ENCODE measurements at places on chromosomes 16 and 17.

DNA sequence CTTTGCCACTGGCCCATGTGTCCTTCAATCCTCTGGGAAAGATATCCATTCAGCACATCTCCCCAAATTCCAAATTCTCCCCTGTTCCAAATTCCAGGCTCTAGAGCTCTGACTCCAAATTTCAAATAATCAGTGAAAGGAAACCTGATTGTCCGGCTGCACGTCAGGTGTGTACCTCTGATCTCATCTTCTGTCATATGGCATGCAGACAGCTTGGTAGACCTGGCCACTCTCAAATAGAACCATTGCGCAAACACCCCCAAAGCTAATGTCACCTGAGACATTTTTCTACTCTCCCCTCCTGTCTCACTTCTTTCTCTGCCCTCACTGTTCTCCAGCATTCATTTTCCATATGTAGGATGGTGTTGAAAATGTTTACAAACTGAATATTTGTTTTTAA lies 337.0 kb upstream of the DYNLRB2 start:
- no peak for DNase-seq

DNA sequence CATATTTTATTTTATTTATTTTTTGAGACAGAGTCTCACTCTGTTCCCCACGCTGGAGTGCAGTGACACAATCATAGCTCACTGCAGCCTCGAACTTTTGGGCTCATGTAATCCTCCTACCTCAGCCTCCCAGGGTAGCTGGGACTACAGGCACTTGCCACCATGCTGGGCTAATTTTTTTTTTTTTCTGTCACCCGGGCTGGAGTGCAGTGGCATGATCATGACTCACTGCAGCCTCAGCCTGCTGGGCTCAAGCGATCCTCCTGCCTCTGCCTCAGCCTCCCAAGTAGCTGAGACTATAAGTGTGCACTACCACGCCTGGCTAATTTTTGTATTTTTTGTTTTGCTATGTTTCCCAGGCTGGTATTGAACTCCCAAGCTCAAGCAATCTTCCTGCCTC lies 17.1 kb downstream of the UNC45B start:
- DNase-seq: no peak

DNA sequence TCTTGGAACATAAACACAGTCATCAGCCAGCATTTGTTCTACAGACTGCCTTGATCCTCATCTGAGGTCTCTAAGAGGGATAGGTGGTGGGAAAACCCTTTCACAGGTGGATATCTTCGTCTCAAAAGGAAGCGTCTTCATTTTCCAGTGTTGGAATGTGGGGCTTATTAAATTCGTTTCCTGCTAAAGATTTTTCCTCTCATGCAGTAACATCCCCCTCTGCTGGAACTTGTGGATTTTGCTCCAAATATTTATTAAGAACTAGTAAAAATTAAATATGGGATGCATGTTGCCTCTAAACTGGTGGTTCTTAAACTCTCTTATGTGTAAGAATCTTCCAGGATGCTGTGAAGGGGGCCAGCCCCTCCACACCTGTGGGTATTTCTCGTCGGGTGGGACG lies 20.1 kb upstream of the MLYCD start:
- DNase-seq: no peak

- no peak for DNase-seq
These were observed 39.7 kb downstream of the TBCD start for GRCh38 chr17:82791532-82791931.

DNA sequence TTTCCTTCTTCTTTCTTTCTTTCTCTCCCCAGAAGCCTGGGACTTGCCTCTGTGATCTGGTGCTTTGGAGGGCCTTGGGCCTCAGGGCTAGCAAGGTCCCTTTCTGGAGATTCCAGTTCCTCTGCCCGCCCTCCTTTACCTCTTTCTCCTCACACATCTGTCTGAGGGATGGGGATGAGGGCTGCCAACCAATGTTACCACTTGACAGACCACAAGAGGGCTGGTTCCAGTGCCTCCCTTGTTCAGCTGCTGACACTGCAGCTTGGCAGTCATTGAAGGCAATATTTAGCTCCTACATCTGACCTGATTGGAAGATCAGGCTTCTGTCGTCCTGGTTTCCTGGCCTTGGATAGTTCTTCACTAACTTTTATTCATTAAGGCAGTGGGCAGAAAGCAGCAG lies 3.6 kb upstream of the ZNF652 start:
- DNase-seq: peak; percentile 20

- no peak for DNase-seq
These were observed 2.6 kb downstream of the APRT start for GRCh38 chr16:88809068-88809675.

GRCh38 chr17:10661437-10661836 lies 4.3 kb upstream of the MYH3 start:
- no peak for DNase-seq

GRCh38 chr17:61280338-61280737 lies 119.3 kb upstream of the TBX2 start:
- no peak for DNase-seq

GRCh38 chr16:20940871-20941635 lies 40.5 kb downstream of the LYRM1 start:
- no peak for DNase-seq

DNA sequence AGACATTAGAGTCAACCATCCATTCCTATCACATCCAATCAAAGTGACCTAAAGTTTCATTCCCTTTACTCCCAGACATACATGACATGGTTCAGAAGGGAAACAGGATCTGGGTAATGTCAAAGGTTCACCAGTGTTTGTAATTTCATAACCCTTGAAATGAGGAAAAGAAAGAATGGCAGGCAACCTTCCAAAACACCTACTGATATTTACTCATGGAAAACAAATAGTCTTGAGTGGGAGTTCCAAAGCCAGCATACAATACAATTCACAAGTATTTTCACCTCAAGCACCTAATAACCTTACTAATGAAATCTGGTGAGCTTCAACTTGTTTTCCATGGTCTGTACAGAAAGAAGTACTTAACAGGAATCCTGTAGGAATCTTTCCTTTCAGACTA lies 72.5 kb upstream of the AXIN2 start:
- no peak for DNase-seq

DNA sequence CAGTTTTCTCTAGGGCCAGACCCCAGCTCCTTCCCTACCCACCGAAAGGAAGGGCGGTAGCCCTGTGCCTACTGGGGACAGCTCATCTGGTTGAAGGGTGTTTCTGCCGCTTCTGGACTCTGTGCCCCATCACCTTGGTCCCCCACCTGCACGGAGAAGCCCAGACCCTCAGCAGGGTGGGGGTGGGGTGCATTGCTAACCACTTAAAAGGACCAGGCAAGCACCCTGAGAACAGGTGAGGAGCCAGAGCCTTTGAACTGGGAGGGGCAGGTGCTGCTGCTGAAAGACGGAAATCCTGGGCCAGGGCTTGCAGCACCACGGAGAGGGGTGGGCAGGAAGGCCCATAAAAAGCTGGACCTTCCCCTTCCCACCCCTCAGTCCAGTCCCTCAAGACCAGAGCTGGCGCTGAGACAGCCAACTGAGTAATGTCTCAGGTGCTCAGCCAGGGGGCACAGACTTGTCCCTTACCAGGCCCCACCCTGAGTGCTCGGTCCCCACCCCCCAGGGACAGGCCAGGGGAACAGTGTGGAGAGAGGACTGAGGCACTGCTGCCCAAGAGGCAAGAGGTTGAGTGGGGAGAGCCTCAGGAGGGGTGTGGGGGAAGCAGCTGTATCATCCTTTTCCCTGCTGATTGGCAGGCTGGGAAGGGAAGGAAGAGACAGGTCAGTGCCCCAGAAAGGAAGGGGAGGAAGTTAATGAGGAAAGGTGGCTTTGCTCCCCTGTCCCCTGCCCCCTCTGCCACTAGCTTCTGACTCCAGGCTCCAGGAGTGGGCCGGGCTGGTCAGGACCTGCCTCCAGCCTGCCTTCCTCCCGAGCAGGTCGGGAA lies 10.9 kb upstream of the SP2 start:
- no peak for DNase-seq

GRCh38 chr16:49703483-49703882 lies 152.4 kb downstream of the ZNF423 start:
- no peak for DNase-seq

- DNase-seq: peak; percentile 41
These were observed 806 bp upstream of the CYB561 start for GRCh38 chr17:63446753-63447470.

DNA sequence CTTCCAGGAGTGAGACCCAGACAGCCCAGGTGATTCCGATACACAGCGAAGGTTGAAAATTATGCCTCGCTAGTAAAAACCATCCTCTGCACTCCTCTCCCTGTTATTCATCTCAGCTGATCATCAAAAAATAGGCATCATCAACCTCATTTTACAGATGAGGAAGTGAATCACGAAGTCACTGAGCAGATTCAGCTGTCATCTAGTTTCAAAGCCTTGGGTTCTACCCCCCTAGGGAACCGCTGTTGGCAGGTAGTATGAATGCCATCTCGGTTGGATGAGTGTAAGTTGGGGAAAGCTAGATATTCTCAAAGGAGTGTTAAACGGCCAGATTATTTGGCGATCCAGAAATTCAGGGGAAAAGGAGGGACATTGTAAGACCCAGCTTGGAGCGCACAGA lies 2.0 kb downstream of the CRYM start:
- no peak for DNase-seq

GRCh38 chr17:16040710-16041251 lies 41.2 kb downstream of the TTC19 start:
- DNase-seq: no peak

DNA sequence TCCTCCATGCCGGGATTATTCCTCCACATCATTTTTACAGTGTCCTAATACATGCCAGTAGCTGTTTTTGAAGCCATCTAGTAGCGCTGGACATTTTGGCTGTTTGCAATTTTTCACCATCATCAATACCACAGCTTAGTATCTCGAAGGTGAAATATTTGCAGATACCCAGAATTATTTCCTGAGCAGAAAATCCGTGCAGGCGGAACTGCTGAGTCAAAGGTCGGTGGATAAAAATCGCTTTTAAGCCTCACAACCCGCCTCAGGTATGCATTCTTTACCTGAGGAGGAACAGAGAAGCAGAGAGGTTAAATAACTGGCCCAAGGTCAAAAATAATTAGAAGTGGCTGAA lies 584 bp upstream of the TNRC6A start:
- no peak for DNase-seq
